ENCODE measurements at places on chromosomes 5 and 9.

GRCh38 chr5:137022043-137022442, 477.1 kb downstream of the SPOCK1 start:
- no peak for DNase-seq

GRCh38 chr5:173592050-173592669, 24.3 kb downstream of the BOD1 start:
- no peak for DNase-seq

- no peak for DNase-seq
These were observed 1.5 kb downstream of the PLAA start for GRCh38 chr9:26945591-26945990.

GRCh38 chr5:181223058-181223728, at the start of gene TRIM41:
TSS of gene TRIM41 (plus strand) at chr5:181223281. CDS start at chr5:181224000, 719 bp downstream.
- DNase-seq = peak; percentile 97

DNA sequence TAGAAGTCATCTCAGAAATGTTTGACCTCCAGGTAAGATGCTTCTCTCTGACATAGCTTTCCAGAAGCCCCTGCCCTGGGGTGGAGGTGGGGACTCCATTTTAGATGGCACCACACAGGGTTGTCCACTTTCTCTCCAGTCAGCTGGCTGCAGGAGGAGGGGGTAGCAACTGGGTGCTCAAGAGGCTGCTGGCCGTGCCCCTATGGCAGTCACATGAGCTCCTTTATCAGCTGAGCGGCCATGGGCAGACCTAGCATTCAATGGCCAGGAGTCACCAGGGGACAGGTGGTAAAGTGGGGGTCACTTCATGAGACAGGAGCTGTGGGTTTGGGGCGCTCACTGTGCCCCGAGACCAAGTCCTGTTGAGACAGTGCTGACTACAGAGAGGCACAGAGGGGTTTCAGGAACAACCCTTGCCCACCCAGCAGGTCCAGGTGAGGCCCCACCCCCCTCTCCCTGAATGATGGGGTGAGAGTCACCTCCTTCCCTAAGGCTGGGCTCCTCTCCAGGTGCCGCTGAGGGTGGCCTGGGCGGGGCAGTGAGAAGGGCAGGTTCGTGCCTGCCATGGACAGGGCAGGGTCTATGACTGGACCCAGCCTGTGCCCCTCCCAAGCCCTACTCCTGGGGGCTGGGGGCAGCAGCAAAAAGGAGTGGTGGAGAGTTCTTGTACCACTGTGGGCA, 642 bp downstream of the CSF2 start:
- no peak for DNase-seq

DNA sequence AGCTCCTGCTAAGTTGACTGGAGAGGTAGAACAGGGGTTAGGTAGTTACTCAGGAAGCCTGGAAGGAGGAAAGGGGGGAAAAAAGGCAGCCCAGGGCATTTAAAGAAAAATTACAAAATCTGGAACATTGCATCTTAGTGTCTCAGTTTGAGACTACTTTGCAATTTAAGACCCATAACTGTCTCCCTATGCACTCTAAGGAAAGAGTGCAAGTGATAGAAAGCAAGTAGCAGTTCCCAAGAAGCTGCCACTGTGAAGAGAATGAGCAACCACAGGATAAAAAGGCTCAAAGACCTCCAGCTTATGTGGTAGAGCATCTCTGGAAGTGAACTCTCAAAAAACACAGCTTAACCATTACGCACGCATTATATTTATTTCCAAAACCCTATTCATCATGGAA, 141.8 kb downstream of the SLCO4C1 start:
- no peak for DNase-seq

Measured in stimulated activated CD4-positive, alpha-beta T cell treated with anti-CD3 and anti-CD28 coated beads, TNF-alpha, amount 100 ng/mL, for 1 hour (primary cell).